CD4-positive, alpha-beta T cell treated with Interleukin-1 beta for 1 hour (primary cell): ENCODE measurements at places on chromosomes 11 and 22.

DNA sequence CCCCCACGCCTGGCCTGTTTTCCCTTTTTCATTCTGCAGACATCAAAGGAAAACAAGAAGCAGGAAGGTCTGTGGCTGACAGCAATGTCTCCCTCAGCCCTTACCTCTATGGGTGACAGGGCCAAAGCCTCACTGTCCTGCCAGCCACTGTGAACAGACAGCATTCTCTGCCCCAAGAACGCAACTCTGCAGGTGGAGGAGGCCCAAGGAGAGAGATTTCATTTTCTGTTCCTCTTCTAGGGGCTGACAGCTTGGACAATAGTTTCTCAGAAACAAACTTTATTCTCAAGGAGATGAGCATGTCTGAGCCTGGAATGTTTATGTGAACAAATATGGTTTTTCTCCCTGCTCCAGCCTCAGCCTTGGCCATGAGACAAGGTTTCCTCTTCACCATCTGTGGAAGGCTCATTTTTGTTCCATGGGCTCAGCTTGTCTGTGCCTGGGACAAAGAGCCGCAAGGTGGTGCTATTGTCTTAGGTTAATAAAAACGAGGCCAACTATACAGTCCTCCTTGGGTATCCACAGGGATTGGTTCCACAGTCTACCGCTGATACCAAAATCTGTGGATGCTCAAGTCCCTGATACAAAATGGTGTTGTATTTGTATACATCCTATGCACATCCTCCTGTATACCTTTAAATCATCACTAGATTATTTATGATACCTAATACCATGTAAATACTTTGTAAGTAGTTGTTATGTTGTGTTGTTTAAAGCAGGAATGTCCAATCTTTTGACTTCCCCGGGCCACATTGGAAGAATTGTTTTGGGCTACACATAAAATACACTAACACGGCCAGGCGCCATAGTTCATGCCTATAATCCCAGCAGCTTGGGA, 5.8 kb downstream of the PIWIL3 start:
- peak; percentile 25 for DNase-seq

DNA sequence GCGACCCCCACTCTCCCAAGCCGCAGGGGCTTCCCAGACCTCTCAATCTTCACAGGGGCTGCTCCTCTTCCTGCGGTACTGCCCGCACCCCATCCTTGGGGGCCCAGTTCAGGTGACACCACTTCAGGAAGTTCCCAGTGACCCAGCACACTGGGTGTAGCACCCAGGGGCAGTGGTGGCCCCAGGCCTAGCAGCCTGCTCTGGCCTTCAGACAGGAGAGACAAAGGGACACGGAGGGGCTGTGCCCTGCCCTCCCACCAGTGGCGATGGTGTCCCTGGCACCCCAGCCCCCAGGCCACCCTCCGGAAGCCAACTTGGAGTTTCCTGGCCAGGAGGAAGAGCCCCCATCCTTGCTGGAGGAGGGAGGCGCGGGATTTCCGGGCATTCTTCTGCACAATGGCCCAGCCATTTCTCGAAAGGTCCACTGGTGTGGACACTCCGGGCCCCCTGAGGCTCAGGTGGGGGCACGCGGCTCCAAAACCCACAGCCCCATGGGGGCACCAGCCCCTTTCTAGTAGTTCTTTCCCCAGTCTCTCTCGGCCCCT, 978 bp upstream of the CLDN5 start:
- DNase-seq: no peak

- no peak for DNase-seq
Observed at GRCh38 chr11:40170078-40170477, 1289.4 kb downstream of the LRRC4C start.

GRCh38 chr11:84890676-84891075, 736.5 kb downstream of the DLG2 start:
- DNase-seq: no peak

DNA sequence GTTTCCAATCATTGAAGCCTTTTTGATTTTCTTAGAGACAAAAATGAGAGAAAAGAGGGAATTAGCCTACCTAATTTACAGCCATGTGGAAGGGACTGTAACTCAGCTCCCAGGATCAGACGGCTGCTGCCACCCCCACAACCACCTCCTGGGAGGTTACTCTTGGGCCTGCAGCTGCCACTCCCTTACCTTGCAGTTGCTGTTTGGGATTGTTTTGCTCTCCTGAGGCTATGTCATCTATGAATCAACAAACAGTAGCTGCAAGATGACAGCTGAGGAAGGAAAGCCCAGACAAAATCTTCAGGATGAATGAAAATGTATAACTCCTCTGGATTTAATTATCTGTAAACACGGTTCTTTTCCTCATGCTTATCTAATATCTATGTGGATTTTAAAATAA, 28.0 kb upstream of the ZC3H12C start:
- DNase-seq: no peak

- DNase-seq: no peak
Observed at GRCh38 chr11:102971766-102972165, 16.2 kb upstream of the MMP13 start.

DNA sequence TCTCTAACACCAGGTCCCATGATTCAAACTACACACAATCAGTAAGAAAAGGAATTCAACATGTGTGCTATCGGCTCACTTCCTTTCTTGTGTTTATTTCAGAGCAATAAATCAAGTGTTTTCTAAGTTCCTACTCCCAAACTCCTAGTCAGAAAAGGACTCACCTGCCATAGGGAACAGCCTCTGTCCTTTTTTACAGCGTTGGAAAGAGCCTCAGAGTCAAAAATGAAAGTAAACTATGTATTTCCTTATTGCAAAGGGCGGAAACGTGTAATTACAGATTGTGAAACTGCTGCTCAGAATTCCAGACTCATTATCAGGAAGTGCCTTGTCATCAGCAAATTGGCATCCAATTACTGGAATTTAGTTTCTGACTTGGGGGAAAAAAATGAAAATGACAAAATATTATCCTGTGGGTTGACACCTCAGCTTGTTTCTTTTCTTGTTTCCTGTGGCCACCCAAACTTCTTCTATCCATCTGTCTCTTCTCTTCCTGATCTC, at the start of gene CASP4:
Gene CASP4 (minus strand): TSS at position 220 of the 501 bp plus-strand sequence. CDS start 49 bp downstream, at position 171.
- peak; percentile 59 for DNase-seq

- DNase-seq: peak; percentile 27
Observed at GRCh38 chr11:67270256-67271204, 4.3 kb downstream of the GRK2 start.

DNA sequence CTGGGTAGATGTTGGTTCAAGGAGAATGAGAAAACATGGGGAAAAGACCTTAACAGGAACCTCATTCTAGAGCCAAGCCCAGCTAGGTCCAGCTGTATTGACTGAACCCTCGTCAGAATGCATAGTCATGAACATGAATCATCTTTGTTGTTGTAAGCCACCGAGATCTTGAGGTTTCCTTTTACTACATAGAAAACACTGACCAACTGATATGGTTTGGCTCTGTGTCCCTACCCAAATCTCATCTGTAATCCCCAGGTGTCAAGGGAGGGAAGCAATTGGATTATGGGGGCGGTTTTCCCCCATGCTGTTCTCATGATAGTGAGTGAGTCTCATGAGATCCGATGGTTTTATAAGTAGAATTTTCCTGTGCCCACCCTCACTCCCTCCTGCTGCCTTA, 19.4 kb upstream of the PHOX2A start:
- no peak for DNase-seq

- no peak for DNase-seq
Observed at GRCh38 chr22:43152003-43152356, 621 bp downstream of the TSPO start.

GRCh38 chr11:69166218-69167115, 10.7 kb downstream of the SMIM38 start:
- peak; percentile 12 for DNase-seq

DNA sequence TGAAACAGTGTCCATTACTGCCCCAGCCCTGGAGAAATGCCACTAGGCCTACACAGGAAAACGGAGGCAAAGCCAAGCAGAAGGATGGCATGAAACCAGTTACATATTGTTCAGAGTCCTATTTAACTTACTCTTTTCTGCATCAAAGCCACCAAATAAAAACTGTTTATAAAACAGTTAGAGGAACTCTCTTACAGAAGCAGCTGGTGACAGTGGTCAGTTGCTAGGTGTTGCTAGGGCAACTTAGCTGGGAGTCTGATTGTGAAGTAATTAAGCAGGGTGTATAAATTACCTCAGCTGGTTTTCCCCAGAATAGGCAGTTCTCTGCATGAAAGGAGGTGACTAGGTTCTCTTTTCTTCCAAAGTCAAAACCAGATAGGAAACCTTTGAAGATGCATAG, 115.6 kb upstream of the ZBED5 start:
- DNase-seq: peak; percentile 11

GRCh38 chr11:62457478-62457877, 38.6 kb downstream of the SCGB1A1 start:
- DNase-seq: no peak

DNA sequence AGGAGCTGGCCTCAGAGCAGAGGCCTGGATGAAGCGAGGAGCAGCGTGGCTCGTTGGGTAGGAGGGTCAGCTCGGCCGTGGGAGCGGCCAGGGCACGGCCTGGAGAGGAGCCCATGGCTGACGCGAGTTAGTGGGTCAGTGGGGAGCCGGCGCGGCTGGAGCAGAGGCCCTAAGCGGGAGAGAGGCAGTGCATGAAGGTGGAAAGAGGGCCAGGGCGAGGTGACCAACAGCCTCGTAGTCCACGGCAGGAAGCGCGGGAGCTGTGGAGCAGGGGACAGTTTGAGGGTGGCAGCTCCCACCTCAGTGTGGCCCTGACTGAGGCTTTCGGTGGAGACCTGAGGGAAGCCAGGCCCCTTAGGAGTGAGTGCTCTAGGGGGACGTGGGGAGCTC, 24.1 kb downstream of the DCPS start:
- no peak for DNase-seq

GRCh38 chr11:123457187-123457770, 27.2 kb downstream of the GRAMD1B start:
- peak; percentile 22 for DNase-seq

DNA sequence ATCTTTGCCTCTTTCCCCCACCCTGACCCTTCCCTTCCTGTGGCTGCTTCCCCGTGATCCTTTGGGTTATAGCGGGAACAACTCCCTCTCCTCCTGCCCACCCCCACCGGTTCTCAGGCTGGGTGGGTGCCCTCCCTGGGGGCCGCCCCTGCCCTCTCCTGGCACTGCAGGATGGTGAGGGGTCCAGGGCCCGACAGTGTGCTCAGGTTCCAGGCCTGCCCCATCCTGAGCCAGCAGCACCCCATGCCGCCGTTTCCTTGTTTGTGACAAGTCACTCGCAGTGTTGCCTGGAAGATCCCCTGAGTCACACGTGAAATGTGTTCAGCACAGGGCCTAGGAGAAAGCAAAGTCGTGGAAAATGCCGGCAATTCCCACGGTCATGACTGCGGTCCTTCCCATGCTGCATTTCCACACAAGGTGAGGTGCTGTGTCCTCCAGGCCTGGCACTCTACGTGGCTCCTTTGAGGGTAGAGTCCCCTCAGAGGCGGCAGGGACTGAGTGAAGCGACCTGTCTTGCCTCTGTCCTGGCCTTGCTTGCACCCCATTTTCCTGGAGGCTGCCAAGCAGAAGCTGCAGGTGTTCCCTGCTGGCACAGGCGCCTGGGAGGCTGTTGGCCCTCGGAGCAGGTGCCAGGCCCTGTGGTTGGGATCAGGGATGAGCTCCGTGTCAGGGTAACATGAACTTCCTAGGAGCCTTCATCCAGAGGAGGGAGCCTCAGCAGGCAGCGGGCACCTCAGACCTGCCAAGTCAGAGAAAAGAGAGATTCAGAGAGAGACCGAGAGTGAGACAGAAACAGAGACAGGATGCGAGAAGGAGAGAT, 80.5 kb upstream of the LINC01488 start:
- DNase-seq: no peak

GRCh38 chr11:95884376-95884775, 39.5 kb downstream of the MTMR2 start:
- DNase-seq: no peak

DNA sequence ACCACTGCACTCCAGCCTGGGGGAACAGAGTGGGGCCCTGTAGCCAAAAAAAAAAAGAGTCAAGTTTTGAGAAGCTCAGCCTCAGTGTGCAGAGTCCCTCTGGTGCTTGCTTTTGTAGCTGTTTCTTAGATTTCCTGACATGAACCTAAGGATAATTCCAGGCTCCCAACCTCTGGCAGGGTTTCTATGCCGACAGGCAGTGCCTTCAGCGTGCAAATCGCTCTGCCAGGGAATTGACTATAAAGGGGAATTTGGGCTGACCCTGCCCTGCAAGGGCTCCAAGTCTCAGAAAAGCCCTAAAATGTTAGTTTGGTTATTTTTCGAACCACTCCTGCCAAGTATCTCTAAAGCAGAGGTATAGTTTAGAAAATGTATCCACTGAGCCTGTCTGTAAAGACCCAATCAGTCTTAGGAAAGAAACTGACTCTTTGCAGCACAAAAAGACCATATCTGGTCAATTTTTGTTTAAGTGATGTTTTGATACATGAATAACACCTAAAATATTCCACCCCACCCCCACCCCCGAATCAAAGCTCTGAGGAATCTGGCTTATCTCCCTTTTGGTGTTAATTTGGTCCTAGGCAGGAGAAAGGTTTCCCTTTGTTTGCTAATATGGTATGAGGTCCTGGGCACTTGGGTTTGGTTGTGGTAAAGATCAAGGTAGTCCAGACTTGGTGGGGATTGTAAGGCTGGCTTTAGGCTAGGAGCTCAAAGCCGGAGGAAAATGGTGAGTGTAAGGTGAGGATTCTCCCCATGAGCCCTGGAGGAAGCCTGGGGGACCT, 49.7 kb downstream of the ANO1 start:
- no peak for DNase-seq

DNA sequence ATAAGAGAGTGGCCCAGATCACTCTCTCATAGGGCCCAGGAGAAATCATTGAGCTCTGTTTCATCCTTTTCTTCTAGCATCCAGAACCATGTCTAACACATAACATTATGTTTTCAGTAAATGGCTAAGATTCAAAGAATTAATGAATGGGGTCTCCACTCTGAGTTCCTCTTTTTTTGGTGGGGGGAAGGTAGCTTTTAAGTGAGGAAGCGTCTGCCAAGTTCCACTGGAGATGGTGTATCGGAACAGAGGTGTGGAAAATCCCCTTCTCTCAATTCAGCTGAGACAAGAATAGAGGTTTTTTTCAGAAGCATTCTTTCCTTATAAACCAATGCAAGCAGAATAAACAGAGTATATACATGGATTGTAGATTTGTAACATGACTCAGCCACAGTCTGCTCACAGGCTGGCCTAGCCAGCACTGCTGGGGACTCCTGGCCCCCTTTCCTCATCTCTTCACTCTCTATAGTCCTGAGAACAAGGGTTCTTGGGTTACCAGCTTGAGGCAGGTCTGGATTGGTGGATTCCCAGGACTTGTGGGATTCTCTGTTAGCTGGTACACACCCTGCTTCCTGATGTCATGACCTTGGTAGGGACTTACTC, 97.2 kb downstream of the TRAF6 start:
- DNase-seq: no peak

DNA sequence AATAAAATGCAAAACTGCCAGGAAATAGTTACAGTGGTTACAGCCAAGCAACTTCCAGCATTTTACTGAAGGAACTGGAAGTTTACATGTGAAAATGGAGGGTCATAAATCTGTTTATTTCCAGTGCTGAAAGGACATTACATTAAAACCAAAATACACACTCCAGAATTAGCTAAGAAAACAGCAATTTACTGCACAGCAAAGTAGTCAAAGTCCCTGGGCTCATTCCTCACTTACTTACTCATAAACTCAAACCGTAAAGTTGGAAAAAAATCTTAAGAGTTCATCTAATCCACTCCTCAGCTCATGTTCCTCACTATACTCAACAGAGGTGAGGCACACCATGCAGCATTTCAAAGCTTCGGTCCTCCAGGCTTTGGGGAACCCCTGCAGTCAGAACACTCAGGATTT, 17.4 kb downstream of the CTSC start:
- DNase-seq: no peak
